Colonic mucosa (tissue), 4 donors: ENCODE measurements at places on chromosomes 2 and 18.

DNA sequence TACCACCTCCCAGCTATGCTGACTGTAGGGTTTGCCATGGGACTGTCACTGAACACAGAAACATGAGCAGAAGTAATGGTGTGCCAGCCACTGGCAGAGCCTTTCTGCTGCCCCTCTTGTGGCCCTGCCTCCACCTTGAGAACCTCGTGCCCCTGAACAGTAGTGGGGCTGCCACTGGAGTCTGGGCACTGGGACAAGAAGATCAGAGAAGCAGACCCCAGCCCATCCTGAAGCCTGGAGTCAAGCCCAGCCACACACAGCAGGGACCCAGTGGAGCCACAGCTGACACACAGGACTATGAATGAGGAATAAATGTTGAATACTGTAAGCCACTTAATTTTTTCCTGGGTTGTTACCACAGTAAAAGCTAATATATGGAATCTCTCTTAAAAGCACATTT is 159.6 kb downstream of the NCKAP5 start:
- DNase-seq, result no peak

GRCh38 chr2:159936471-159936870 is 125.9 kb downstream of the PLA2R1 start:
- no peak for DNase-seq

- no peak for DNase-seq
Observed at GRCh38 chr18:63107171-63107845, 212.3 kb downstream of the BCL2 start.

- DNase-seq, result no peak
Observed at GRCh38 chr2:50602636-50603327, 429.1 kb downstream of the NRXN1 start.

DNA sequence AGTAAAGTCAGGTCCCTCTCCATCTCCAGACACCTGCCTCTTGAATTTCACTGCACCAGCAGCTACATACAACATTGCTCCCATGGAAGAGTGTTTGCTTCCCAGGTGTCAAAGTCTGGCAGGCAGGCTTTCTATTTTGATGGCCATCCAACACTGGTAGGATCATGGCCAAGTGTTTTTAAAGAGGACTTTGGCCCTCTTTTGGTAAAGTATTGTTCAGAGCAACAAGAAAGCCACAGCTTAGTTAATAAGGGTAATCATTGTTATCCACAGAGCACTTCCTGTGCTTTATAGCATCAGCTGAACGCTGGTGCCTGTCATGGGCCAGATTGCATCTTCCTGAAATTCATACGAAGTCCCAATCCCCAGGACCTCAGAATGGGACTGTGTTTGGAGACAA is 133.2 kb downstream of the NCK2 start:
- peak; percentile 18 for DNase-seq

DNA sequence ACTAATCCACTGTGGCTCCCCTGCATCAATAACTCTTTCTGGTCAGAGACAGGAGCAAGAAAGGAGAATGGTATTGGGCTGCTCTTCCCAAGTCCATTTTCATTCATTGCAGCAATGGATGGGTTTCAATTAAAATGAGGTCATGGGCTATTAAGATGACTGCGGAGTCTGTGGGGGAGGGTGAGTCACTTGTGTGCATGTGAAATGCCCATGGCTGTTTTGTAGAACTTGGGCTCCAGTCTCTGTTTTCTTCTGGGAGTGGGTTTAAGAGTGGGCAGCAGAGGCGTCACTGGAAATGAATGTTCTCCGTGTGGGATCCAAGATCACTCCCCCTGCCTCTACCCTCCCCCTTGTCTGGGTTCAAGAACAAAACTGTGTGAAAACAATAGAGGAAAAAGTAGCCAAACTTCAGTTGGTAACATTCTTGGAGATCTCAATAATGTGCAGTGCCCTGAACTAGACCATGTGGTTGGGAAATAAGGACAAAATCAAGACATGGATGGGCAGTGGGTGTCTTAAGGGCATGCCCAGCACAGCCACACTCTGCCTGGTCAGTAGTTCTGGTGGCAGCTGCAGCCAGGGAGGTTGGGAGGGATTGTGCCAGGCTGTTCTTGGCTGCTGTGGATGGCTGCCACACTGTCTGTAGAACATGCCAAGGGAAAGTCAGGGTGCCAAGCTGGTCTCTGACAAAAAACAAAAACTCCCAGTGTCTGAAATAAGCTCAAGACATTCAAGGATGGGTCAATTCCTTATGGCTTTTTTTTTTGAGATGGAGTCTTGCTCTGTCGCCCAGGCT is 68.2 kb upstream of the CXCR4 start:
- no peak for DNase-seq

DNA sequence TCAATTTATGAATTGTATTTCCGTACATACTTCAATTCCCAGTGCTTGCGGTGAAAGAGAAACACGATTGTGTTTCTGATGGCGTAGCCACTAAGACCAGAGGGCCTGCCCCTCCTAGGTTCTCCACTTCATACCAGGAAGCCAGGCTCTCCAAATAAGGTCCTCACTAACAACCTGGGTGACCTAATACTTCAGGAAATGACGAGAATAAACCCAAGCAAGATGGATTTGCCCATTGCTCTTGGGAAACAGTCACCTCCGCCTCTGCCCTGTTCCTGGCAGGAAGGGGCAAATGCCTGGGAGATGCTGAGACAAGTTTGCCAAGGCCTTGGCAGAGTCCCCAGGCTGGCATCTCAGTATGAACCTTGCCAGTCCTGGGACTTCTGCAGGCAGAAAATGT is 41.8 kb downstream of the TTC32 start:
- DNase-seq, result no peak

- DNase-seq, result no peak
Observed at GRCh38 chr2:129178356-129178755, 801.1 kb upstream of the RAB6C start.

GRCh38 chr18:55002261-55002660 is 43.0 kb upstream of the CCDC68 start:
- no peak for DNase-seq

GRCh38 chr2:30914456-30914855 is 107.2 kb upstream of the CAPN13 start:
- no peak for DNase-seq

- no peak for DNase-seq
Observed at GRCh38 chr2:38682008-38682575, 16.2 kb downstream of the GALM start.

DNA sequence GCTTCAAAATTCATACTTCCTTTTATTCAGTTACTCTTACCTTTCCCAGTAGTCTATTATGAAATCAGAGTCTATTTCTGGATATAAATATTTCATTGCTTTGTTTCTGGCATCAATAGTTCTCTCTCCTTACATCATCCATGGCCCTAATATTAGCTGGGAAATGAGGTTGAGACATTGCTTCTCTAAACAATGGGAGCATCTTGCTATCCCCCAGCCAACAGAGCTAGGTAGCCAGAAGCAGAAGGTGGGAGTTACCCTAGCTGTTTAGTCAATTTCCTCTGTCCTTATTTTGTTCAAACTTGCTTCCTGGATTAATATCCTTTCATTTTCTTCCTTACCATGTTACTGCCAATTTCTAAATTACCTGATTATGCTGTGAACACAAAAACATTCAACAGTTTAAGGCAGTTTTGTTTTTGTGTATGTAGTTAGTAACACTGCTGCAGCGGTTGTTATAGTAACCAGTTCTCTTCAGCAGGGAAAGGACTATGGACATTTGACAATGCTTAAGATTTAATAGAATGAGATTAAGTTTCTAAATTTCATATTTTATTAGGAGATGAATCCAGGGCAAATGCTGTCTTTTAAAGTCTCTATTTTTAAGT is 160.5 kb upstream of the KCNJ3 start:
- DNase-seq, result no peak

GRCh38 chr2:181174611-181175580 is 194.5 kb downstream of the UBE2E3 start:
- no peak for DNase-seq

DNA sequence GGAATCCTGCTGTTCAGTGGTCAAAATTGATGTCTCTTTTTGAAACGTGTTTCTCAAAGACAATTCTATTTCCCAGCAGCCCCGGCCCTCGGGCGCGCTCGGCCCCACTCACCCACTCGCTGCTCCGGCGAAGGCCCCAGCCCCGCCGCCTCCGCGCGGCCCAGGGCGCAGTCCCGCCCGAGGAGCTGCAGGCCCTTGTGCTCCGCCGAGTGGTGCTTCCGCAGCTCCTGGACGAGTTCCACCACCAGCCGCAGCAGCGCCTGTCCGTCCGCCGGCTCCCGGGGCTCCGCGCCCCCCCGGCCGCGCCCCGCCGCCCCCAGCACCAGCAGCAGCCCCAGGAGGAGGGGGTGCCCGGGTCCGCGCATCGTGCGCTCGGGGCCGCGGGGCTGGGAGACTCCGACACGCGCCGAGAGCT is 413 bp downstream of the ALKAL2 start:
- no peak for DNase-seq

- DNase-seq, result no peak
Observed at GRCh38 chr18:29083545-29083944, 906.6 kb upstream of the CDH2 start.

- no peak for DNase-seq
Observed at GRCh38 chr18:76131738-76132137, 363.3 kb downstream of the ZNF516 start.

- DNase-seq, result peak; percentile 58
Observed at GRCh38 chr2:173048897-173049661, 26.6 kb upstream of the MAP3K20 start.

GRCh38 chr2:85170938-85171475 is 37.8 kb downstream of the TCF7L1 start:
- no peak for DNase-seq

DNA sequence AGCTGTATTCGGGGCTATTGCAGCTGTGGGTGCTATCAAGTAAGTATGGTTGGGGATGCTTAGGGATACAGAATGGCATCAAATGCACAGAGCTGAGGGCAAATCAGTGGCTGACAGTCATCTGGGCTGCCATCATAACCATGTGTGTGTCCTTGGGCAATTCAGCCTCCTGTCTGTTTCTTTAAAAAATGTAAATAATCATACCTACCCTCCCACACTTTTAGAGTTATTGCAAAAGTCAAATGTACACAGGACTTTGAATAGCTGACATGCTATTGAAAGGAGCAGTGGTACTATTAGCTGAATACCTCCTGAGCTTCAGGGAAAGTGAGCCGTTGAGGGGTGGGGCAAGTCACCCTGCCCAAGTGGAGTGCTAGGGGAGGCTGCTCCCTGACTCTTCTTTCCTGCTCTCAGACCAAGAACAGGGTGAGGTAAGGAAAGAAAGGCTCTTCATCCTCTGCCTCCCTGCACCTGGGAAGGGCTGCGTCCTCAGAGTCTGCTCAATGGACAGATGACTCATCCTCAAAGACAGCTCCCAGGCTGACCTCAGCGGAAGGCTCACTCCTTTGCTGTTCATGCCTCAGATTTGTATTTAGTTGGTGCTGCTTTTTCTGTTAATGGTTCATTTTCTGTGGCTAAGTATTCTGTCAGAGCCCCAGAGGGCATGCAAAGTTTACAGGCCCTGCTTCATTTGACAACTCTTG is 54.9 kb upstream of the BZW1 start:
- DNase-seq, result peak; percentile 48

DNA sequence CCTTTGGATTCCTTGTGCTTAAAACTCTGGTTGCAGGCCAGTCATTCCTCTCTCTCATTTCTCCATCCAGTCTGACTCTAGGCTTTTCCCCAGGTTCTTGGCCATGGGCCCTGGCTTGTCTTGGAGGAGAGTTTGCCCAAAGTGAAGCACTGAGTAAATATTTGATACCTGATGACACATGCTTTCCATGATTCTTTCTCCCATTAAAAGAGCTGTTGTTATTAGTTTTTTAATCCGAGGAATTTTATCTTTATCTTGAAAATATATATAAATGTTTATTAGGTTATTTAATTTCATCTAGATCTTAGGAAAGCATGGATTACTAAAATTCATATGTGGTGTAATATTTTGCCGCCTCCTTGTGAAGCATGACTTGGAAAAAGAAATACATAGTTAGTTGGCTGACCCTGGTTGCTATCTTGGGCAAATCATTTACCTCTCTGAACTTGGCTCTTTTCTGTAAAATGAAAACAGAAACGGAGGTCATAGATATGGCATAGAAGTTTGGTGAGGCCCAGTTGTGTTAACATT is 650.1 kb downstream of the SLC4A3 start:
- no peak for DNase-seq

DNA sequence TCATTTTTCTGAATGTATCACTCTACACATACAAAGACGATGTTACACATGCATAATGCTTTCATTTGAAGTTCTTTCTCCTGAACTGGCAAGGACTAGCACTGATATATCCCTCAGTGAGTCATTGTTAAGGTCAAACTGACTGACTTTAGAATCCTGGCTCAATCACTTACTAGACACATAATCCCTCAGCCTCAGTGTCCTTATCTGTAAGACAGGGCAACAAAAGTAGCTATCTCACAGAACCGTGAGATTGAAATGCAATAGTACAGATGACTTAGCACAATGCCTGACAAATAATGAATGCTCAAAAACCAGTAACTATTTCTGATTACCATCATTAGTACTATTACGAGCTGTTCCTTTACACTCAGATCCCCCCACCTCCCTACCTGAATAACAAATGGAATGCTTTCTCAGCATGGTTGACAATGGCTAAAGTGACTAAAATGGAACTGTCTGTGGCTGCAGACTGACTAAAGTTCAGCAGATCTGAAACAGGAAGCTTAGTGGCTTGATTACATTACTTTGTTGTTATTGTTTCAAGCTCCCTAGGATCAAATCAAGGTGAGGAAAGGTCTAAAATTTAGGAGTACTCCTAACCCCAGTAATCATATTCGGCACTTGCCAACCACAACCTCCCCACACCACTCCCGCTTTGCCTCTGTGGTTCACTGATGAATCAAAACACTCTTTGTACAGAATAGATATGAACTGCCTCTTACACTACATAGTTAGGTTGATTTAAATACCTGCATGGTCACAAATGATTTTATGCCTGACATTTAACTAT is 35.8 kb upstream of the CACNB4 start:
- no peak for DNase-seq

DNA sequence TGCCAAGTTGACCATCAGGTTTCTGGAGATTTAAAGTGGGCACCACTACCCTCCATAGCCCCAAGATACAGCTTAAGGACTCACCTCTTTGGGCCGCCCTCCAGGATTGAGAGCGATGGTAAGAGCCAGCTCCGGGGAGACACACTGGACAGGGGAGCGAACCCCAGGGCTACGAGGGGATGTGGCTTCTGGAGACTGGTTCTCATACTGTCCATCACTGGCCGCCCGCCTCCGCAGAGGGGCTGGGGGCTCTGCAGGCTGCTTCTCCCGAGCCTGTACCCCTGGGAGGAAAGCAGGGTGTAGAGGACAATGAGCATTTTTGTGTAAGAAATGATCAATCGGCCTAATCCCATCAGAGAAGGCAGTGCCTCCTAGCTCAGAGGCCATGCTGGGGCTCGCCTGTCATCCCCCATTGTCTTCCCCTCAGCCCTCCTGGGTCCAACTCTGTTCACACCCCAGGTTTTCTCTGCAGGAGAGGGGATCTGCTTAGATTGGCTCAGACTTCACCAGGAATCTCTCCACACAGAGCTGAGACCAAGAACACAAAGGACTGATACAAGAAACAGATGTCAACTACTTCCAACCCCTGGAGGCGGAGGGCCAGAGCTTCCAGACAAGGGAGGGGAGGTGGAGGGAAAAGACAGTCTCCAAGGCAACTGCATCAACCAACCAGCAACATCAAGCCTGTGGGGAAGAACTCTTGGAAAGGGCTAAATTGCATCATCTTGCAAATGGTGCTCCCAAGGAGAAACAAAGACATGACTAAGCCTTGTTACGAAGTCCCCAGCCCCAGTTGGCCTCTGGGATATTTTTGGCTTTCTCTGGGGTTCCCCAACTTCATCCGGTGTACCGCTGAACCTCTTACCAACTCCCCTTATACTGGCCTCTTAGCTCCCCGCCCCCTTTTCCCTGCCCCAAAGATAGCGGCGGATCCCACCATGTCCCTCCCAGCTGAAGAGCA is 166.6 kb downstream of the TNS1 start:
- DNase-seq, result peak; percentile 38
